ENCODE measurements at places on chromosomes 4 and X. TPM values are rescaled to one million over a fixed set of nuclear protein-coding genes. Genes with fewer than 3 reads are reported as not detected.

Gene SOWAHB
- total RNA-seq: 1.3 TPM

Gene RAI2
- 3.8 TPM for total RNA-seq

Gene HS3ST1
- 2.3 TPM for total RNA-seq

Gene GPRIN3
- total RNA-seq: 33.2 TPM

All from camera-type eye (tissue), 1 donor.